CD8-positive, alpha-beta memory T cell (primary cell): ENCODE measurements at places on chromosomes 6 and 20.

GRCh38 chr20:45361793-45362192, 1.2 kb upstream of the SYS1 start:
- DNase-seq, result no peak

DNA sequence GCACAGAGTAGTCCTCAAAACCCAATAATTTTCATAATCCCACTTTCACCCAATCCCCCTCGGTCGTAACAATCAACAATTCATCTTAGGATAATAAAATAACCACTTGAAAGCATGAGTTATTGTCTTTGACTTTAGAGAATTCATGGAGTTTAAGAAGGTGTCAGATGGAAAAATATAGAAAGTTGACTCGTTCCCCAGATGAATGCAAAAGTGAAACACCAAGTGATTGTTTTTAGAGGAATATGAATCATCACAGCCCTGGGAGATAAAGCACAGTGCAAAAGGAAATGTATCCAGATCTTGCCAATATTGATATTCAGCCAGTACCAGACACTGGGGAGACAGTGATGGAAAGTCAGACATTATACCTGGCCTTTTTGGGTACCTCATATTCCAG, 860.5 kb downstream of the DHX35 start:
- DNase-seq, result no peak

DNA sequence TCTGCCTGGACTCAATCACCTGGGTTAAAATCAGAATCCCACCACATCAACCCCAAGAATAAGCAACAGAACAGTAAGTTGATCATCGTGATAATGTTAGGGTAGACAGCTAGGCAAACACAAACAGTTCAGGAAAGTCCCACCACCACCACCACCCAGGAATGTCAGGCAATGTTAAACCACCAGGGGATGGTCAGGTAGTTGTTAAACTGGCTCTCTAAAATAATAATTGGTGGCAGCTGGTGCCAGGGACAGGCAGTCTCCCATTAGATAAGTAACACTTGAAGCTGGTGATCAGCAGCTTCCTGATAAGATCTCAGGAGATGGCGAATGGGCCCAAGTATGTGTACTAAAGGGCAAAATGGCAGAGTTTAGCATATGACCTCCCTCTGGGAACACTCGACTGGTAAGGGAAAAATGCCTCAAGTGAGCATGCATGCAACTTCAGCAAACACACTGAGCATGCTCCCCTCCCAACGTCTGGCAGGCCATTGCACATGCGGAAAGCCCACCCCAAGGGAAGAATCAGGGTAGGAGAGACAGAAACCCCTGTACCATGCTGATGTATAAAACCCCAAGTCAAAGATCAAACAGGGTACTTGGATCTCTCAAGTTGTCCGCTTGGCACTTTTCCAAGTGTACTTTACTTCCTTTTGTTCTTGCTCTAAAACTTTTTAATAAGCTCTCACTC, 66.6 kb downstream of the IPCEF1 start:
- no peak for DNase-seq

DNA sequence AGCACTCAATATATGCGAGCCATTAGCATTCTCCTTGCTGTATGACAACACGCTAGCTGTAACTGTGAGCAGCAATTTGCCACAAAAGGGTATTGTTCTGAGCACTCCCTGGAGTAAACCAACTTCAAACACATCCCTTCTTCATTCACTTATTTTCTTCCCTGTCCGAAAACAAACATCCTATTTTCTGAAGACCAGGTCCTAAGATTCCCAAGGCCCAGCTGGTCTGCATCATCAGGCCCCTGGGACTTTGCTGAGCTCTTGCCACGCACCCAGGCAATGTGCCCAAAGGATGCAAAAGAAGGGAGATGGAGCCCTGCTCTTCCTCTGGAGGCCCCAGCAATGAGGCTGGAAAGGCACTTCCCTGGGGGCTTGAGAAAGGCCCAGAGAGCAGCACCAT, 118.1 kb downstream of the PREX1 start:
- no peak for DNase-seq

- no peak for DNase-seq
Measured at GRCh38 chr6:168942646-168943045, 311.0 kb downstream of the THBS2 start.

DNA sequence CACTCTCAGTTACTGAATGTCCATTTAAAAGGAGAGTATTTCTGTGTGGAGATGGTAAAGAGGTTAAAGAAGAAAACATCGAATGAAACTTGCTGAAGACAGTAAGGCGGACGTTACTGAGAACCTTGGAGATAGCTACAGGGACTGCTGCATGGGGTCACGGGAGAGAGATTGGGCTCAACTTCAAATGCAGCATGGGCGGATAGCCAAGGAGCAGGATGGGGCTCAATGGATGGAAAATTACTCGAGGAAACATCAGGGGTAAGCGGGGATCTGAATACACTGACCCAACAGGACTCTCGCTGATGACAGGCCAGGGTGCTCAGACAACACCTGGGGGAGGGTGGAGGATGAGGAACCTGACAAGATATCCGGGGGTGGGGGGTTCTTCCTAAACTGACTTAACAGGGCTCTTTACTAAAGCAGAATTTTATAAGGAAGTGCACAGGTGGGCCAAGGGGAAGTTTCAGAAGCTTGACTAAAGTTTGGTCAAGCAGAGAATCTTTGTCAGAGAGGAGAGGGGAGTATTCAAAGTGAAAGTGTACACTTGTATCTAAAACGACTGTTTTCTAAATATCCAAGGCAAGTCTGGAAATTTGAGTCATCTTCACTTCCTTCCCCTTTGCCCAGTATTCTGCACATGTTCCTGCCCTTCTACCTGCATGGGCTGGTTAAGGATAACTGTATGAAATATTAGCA, 22.8 kb downstream of the ECT2L start:
- DNase-seq, result no peak

DNA sequence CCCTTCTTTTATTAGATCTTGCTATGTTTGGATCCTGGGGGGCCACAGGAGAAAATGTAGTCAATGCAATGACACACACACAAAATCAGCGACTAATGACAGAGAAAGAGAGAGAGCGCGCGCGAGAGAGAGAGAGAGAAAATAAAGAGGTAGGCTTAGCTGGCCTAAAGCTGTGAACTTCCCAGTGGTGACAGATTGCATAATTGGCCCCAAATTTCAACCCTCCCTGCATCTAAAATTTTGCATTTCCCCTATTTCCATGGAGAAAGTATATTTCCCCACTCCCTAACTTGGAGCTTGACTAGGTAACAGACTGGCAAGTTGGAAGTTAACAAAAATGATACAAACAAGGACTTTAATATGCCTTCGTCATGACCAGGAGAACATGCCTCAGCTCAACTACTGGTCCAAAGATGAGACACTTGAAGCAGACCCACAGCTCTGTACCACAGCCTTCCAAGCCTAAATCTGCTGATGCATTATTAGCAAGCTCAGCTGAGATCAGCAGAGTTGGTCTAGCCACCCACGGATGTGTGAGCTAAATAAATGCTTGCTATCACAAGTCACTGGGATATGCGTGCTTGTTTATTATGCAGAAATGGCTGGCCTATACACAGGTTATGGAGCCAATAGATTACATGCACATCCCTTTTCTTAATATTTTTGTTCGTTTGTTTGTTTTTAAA, 118.1 kb upstream of the PRDM1 start:
- DNase-seq, result no peak

DNA sequence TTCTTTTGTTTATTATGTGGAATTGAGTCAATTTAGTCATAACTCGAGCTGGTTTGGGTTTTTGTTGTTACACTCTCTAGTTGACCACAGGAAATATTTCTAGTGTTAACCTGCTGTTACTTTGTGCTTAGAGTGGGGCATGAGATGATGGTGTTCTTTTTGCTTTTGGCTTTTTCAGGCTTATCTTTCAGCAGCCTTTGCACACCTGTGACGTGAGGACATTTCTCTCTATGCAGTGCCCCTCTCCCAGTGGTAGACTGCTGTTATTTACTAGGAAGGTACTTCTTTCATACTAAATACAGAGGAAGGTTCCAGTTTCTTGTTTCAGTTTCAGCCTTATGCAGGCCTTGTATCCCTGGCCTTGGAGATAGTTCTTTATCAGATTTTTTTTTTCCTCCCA, 766.8 kb upstream of the MAN1A1 start:
- no peak for DNase-seq
